ENCODE measurements at places on chromosomes 4 and X.

DNA sequence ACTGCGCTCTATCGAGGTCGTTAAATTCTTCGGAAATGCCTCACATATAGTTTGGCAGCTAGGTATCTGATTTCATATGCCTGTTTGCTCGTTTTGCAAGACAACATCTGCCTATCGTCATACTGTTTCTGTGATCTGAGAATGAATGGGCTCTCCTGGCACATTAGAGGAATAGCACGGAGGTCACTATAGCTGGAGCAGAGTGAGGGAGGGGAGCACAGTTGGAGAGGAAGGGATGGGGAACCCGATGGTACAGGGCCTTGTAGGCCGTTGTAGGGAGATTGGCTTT is 552 bp downstream of the IKBKG start:
- no peak for DNase-seq

DNA sequence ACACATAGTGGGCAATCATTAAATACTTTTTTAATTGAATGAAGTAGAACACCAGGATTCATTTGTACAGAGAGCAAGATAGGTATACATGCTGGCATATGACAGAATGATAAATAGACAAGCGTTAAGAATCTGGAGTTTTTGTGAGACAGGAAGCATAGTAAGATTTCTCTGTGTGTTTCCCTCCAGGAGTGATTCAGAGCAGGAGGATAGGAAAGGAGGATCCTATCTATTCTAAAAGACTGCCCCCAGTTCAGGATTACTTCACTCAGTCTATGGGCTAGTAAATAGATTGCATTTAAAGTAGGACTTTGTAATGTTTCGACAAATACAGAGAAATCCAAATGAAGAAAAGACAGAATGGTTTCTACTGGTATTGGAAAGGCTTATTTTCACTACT is 423.7 kb downstream of the PDGFC start:
- DNase-seq: no peak

DNA sequence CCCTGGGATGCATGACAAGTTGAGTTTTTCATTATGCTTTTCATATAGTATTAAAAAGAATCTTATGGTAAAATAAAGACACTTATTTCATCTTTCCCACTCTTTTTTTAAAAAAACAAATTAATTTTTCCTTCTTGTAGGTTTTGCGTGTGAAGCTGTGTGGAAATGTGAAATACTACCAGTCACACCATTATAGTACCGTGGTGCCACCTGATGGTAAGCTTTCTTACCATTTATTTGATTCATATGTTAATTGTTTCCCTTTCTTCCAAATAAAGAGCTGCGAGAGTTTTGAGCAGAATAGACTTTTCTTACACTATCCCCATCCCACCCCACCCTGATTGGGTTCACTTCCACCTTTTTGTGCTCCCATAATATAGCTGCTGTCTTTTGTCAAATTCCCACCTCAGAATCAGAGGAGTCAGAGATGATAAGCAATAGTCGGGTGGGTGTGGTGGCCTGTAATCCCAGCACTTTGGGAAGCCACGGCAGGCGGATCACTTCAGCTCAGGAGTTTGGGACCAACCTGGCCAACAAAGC is 44.3 kb downstream of the CASP6 start:
- peak; percentile 13 for DNase-seq

- DNase-seq: no peak
Observed at GRCh38 chrX:79281775-79282174, 85.4 kb downstream of the ITM2A start.

GRCh38 chrX:262381-262909 is 18.7 kb upstream of the PLCXD1 start:
- DNase-seq: peak; percentile 13

DNA sequence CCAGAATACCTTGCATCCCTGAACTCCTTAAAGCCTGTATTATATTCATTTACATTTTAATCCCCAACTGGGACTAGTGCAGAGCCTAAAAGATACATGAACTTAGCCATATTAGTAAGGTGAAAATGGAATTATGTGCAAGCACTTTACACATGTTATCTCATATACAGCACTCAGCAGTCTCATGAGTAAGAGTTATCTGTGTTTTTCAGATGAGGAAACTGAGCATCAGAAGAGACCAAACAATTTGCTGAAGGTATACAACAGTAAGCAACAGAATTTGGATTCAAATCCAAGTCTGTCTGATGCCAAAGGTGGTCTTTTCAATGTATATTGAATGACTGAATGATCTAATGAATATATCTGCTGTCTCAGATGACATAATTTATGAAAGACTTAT is 12.3 kb downstream of the ATP7A start:
- DNase-seq: no peak

DNA sequence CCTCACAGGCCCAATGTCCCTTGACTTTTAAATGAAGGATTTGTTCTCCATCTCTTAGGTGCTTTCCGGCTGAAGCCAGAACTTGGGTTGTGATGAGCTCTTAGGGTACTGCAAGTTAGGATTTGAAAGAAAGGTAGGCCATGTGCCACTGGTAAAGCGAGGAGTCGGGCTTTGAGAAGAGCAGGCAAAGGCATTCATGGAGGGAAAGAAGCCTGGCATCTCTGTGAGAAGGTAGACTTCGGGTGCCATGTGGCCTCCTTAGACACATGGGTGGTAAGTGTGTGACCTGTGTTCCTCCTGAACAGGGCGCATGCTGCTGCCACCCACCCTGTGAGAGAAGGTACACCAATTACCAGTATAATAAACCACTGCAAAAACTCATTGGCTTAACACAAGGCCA is 102.9 kb downstream of the GATB start:
- no peak for DNase-seq

DNA sequence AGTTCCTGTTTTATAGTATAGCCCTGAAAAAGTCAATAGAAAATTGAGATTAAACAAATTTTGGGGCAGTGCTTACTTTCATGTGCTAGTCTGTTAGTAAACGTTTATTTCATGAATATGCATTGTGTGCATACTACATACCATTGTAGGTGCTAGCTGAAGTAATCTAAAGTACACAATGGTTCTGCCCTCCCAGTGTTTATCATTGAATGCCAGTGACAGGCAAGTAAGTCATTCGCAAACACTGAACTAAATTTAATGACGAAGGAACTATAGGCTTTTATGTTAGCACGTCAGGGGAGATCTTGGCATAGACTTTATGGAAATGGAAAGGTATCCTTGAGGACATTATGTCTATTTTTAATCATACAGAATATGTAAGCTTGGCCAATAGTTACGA is 426.9 kb upstream of the EPHA5 start:
- no peak for DNase-seq

DNA sequence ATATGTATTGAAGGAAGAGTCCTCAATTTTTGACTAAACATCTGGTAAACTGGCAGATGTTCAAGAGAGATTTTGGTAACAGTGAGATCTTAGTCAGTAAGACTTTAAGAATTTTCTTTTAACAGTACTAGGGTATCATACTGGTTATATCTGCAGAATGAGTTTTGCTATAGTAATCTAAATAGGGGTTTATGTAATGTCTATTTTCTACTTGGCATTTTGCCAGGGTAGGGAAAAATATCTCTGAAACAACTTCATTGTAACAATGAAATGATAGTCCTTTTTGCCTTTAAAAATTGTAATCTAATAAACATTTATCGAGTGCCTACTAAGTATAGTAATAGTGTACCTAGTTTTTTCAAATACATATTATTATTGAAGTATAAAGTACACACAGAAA is 32.1 kb downstream of the XK start:
- DNase-seq: no peak

GRCh38 chrX:120468071-120468470 is 1.0 kb downstream of the LAMP2 start:
- DNase-seq: no peak

DNA sequence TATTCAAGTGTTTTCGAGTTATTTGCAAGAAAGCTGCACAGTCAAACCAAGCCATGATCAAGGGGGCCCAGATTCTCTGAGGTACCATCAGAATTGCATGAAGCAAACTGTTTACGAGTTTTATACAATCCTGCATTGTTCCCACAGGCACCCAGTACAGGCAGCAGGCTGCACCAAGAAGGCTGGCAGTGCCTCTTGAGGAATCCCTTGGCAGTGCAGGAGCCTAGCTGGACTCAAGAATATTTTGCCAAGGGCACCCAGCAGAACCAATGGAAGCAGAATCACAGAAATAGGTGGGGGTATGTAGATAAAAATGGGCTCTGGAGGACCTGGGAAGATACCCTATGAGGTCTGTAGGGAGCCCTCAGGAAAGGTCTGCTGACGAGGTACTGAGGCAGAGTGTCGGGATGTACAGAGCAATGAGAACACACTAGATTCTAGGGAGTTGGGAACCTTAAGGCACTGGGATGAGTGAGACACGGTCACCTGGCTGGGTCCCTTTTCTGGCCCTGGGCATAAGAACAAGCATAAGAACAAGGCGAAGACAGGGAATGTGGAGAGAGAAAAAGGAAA is 2.5 kb upstream of the PLP1 start:
- DNase-seq: peak; percentile 59

DNA sequence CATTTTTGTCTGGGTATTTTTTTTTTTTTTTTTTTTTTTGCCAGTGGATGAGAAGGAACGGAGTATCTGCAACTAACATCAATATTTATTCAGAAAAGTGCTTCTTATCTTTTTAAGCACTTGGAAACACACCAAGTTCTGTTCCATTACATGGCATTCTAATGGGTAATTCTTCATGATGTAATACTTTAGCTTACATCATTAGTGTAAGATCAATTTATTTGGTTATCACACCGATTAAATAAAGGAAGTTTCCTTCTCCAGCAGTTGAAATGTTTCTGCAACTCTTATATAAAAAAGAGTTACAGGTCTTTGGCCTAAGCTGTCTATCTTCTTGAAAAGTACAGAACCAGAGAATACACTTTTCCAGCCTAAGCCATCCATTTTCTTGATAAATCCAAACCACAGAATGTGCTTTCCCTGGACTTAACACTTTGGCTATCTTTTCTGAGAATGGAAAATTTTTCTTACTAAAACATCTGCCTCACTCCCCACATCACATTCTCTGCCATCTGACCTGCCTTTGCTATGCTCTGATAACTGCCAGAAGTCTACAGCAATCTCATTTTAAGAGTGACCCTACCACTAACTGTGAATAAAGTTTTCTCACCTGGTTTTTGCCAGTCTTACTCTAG is 191.9 kb upstream of the MAB21L2 start:
- no peak for DNase-seq

- DNase-seq: no peak
Observed at GRCh38 chr4:54823616-54824015, 165.9 kb downstream of the KIT start.

DNA sequence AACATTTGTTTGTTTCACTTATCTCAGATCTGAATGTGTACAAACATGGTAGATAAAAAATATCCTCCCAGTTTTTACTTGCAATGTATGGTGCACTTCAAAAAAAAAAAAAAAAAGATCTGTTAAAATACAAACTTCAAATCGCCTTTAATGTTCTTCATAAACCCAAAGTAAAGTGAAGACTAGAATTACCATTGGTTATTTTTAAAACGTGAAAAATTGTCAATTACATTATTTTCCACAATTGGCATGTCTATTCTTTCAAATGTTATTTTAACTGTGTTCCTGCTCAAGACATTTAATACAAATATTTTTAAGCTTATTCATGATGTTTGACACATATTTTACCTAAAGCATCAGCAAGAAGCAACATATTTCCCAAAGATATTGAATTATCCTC is 5.0 kb downstream of the NKX6-1 start:
- DNase-seq: no peak

DNA sequence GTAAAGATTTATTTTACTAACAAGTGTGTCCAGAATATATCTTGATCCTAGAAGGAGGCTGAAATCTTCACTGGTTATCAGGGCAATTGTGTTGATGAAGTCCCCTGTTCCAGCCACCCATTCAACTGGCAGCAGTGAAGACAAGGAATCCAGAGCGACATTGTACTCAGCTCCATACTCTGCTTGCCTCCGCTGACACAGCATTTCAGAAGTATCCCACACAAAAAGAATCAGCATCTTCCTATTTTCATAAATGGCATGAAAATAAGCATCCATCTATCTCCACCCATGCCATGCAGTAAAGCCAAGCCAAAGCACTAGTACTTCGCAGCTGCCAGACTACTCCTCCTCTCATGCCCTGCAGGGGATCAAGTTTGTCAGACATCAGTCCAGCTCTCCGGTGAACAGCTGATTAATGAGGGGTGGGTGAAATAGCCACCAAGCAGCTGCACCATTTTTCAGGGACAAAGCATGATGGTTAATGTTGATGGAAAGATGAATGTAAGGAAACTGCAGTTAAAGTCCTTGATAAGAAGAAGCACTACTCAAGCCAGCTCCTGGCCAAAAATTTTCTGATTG is 54.0 kb downstream of the COL25A1 start:
- no peak for DNase-seq

DNA sequence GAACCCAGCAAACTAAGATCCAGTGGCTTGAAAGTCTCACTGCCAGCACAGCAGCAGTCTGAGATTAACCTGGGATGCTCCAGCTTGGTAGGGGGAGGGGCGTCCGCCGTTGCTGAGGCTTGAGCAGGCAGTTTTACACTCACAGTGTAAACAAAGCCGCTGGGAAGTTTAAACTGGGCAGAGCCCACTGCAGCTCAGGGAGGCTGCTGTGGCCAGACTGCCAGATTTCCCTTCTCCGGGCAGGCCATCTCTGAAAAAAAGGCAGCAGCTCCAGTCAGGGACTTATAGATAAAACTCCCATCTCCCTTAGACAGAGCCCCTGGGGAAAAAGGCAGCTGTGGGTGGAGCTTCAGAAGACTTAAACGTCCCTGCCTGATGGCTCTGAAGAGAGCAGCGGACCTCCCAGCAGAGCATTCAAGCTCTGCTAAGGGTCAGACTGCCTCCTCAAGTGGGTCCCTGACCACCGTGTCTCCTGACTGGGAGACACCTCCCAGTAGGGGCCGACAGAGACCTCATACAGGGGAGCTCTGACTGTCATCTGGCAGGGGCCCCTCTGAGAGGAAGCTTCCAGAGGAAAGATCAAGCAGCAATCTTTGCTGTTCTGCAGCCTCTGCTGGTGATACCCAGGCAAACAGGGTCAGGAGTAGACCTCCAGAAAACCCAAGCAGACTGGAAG is 45.1 kb upstream of the CDX4 start:
- DNase-seq: peak; percentile 22

DNA sequence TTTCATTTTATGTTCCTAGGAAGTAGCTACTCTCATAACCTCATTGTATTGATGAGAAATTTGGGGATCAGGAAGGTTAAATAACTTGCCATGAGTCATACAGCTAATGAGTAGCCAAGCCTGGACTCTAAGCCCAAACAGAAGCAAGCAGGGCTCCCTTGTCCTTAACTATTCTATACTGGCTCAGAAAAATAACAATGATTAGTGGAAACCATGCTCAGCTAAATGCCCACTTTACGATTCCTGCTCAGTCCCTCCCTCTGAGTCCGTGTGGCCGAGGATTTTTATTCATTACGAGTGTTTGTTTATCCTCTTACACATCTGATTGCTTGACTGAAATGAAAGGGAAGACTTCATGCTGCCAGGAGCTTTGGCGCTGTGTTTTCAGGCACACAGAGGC is 100.9 kb downstream of the SLC34A2 start:
- DNase-seq: no peak

GRCh38 chr4:48275686-48276085 is 6.0 kb upstream of the TEC start:
- DNase-seq: no peak

DNA sequence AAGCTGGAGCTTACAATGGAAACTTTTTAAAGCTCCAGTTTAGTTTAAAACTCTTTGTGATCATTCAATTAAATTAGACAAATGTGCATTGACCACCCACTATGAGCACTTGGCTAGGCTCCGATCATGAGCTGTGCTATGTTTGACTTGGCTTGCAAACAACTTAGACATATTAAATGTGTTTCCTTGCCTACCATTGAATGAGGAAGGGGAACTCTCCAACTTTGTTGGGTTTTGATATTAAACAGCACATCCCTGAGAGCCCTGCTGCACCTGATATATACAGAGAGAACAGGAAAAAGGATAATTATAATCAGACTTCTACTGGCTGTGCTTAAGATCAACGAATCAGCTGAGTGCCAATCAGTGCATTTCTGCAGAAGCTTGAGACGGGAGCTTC is 71.4 kb upstream of the ADGRL3 start:
- DNase-seq: no peak

Data from HT-29 (cell line).